ENCODE measurements at places on chromosomes 4 and X.

DNA sequence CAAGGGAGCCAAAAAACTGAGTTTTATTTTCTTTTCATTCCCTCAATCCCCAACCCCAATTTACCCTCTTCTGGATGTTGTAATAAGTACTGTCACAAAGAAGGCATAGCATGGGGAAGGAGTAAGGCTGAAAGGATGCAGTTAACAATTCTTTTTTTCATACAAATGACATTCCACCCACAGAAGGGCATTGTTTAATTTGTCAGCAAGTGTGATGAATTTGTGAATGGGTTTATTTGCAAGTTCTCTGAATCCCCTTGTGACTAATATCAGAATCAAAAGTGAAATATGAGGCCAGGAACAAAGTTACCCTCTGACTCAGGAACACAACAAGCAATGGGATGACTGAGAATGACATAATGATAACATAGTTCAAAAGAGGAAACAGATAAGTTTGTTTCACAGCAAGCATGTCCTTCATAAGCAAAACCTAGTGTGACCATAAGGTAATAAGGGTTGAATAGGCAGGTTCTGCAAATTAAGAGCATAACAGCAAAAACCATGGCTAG is 2.1 kb downstream of the GEMIN8 start:
- no peak for DNase-seq
- H3K27me3 ChIP-seq = no peaks in the 10 kb centered on the region
- peak overlapping the region; percentile 98 for H3K27ac ChIP-seq
- H3K4me1 ChIP-seq = peaks cover 19% of the 10 kb centered on the region
- no peak overlapping the region for H3K4me3 ChIP-seq

GRCh38 chr4:68021185-68021584 is 57.9 kb upstream of the TMPRSS11A start:
- no peak overlapping the region for H3K27ac ChIP-seq
- no peak overlapping the region for H3K4me3 ChIP-seq
- H3K4me1 ChIP-seq = no peaks in the 10 kb centered on the region
- H3K27me3 ChIP-seq = no peaks in the 10 kb centered on the region
- H3K36me3 ChIP-seq = no peaks in the 10 kb centered on the region

DNA sequence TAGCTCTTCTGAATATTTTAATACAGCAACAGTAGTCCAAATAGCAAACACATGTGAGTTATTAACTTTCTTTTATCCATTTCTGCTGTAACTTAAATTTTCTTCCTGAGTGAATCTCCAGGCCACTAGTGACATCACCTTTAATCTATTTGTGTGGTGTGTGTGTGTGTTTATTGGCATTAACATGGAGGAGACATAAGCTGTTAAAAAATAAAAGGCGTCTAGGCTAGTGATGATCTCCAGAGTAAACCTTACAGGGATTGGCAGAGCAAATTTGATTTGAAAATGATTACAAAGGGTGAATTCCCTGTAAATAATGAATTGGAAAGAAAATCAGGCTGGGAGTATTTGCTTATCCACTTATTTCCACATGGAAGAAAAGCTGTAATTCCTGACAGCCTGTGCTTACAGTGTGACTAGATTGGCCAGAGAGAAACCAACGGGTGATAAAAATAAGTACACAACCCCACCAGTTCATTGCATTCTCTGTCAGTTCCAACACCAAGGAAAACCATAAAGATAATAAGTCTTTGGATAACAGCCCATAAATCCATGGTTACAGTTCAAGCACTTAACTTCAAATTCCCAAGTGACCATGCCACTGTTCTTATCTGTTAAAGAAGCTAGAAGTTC is 186.1 kb downstream of the ENOX2 start:
- DNase-seq = no peak
- no peak overlapping the region for H3K27ac ChIP-seq
- H3K36me3 ChIP-seq = no peaks in the 10 kb centered on the region
- no peaks in the 10 kb centered on the region for H3K27me3 ChIP-seq
- H3K4me1 ChIP-seq = peaks cover 2% of the 10 kb centered on the region

- H3K4me3 ChIP-seq = no peak overlapping the region
- H3K36me3 ChIP-seq = peaks cover 3% of the 10 kb centered on the region
- H3K4me1 ChIP-seq = no peaks in the 10 kb centered on the region
- peaks cover 100% of the 10 kb centered on the region for H3K27me3 ChIP-seq
- H3K27ac ChIP-seq = no peak overlapping the region
Observed at GRCh38 chr4:7157666-7158065, 34.7 kb upstream of the SORCS2 start.

- no peak for DNase-seq
- no peaks in the 10 kb centered on the region for H3K4me1 ChIP-seq
- no peak overlapping the region for H3K27ac ChIP-seq
- H3K27me3 ChIP-seq = no peaks in the 10 kb centered on the region
- H3K36me3 ChIP-seq = no peaks in the 10 kb centered on the region
Observed at GRCh38 chr4:141464366-141464765, 172.0 kb upstream of the IL15 start.

GRCh38 chrX:95907081-95907480 is 777.6 kb upstream of the DIAPH2 start:
- H3K27me3 ChIP-seq = no peaks in the 10 kb centered on the region
- no peaks in the 10 kb centered on the region for H3K36me3 ChIP-seq
- DNase-seq = no peak
- H3K4me1 ChIP-seq = no peaks in the 10 kb centered on the region

- no peaks in the 10 kb centered on the region for H3K36me3 ChIP-seq
- no peak overlapping the region for H3K27ac ChIP-seq
- H3K4me1 ChIP-seq = peaks cover 12% of the 10 kb centered on the region
- H3K27me3 ChIP-seq = no peaks in the 10 kb centered on the region
Observed at GRCh38 chr4:128803783-128804182, 5.7 kb upstream of the JADE1 start.

DNA sequence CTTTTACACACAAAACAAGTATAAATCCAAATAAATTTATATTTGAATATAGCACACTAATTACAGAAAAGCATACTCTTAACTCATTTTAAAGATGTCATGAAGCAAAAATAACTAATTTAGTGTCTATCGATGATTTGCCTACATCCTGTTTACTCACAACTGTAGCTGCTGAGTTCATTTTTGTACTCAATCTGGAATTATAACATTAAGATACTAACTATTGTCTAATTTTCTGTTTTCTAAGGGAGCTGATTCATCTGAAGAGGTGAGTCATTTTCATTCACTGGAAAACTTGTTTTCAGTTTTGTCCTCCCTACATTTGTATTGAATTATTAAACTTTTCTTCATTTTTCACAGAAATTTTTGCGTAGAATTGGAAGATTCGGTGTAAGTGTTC is 3.7 kb downstream of the STATH start:
- no peaks in the 10 kb centered on the region for H3K36me3 ChIP-seq
- no peaks in the 10 kb centered on the region for H3K4me1 ChIP-seq
- no peaks in the 10 kb centered on the region for H3K27me3 ChIP-seq
- no peak overlapping the region for H3K27ac ChIP-seq

DNA sequence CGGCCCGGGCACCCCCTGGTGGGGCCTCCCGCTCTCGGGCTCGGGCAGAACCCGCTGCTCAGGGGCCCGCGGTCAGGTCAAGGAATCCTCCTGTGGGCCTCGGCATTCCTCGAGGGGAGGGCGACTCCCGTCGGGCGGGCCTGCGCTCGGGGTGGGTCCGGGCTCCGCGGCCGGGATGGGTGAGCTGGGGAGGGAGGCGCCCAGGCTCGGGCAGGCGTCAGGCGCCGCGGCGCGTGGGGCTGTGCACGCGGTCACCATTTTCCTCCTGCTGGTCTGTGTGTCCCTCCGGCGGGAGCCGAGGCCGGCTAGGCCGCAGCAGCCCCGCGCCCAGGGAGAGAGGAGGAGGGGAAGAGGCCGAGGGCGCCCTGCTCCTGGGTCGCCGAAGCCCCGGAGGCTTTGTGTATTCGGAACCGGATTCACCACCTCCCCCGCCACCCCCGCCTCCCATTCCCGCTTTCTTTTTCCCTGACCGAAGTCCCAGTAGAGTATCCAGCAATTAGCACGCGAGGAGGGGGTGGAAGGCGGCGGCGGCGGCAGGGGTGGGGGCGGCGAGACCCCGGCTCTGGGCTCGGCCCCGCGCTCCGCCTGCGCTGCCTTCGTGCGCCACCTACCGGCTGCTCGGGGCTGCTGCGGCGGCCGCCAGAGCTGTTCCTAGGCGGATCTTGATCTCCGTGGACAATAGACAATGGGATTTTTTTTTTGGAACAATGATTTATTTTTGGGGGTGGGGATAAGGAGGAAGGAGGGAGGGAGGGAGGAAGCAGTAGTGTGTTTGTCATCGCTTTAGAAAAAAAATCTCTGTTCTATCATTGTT is 99.0 kb upstream of the MAML3 start:
- no peaks in the 10 kb centered on the region for H3K4me1 ChIP-seq
- DNase-seq = peak; percentile 45
- no peak overlapping the region for H3K27ac ChIP-seq
- H3K27me3 ChIP-seq = peaks cover 57% of the 10 kb centered on the region

- H3K27ac ChIP-seq = peak overlapping the region; percentile 38
Observed at GRCh38 chrX:68503836-68504636, 5.2 kb downstream of the YIPF6 start.

DNA sequence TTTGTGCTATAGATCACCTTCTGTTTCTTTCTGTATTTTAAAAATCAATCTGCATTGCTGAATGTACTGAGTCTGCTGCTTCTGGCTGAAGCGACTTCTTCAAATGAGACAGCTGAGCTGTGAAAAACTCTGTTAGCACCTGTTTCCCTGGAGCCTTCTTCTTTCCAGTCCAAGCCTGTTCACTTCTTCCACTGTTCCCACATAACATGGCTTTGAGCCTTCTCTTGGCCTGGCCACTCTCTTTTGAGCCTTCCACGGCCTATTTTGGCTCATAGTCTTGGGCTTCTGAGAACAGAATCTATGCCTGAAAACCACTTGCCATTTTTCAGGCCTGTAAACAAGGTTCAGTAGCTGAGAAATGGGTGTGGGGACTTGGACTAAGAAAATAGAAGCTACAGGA is 132.9 kb upstream of the IGFBP7 start:
- H3K27me3 ChIP-seq = peaks cover 7% of the 10 kb centered on the region
- no peak overlapping the region for H3K27ac ChIP-seq
- no peaks in the 10 kb centered on the region for H3K4me1 ChIP-seq
- no peak for DNase-seq
- no peak overlapping the region for H3K4me3 ChIP-seq
- H3K36me3 ChIP-seq = peaks cover 3% of the 10 kb centered on the region

GRCh38 chr4:37051111-37051510 is 193.4 kb upstream of the NWD2 start:
- DNase-seq = no peak
- no peaks in the 10 kb centered on the region for H3K4me1 ChIP-seq
- H3K4me3 ChIP-seq = no peak overlapping the region
- H3K27ac ChIP-seq = no peak overlapping the region
- no peaks in the 10 kb centered on the region for H3K36me3 ChIP-seq
- H3K27me3 ChIP-seq = no peaks in the 10 kb centered on the region

DNA sequence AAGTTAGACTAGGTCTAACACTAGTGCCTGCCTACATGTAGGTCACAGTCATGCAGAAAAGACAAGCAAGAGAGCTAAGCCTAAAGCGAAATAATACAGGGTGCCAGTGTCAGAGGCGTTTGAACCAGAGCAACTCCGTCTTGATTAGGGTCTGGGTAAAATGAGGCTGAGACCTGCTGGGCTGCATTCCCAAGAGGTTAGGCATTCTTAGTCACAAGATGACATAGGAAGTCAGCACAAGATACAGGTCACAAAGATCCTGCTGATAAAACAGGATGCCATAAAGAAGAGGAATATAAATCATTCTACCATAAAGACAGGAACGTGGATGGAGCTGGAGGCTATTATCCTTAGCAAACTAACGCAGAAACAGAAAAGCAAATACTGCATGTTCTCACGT is 120.9 kb downstream of the BEND2 start:
- H3K27me3 ChIP-seq = peaks cover 21% of the 10 kb centered on the region
- no peak overlapping the region for H3K4me3 ChIP-seq
- no peaks in the 10 kb centered on the region for H3K36me3 ChIP-seq
- no peak for DNase-seq
- H3K4me1 ChIP-seq = no peaks in the 10 kb centered on the region

GRCh38 chr4:93649828-93650227 is 178.7 kb upstream of the ATOH1 start:
- no peaks in the 10 kb centered on the region for H3K27me3 ChIP-seq
- no peaks in the 10 kb centered on the region for H3K36me3 ChIP-seq
- no peak overlapping the region for H3K4me3 ChIP-seq
- H3K27ac ChIP-seq = no peak overlapping the region
- H3K4me1 ChIP-seq = no peaks in the 10 kb centered on the region
- DNase-seq = no peak

GRCh38 chr4:107780665-107781064 is 44.1 kb upstream of the SGMS2 start:
- no peak for DNase-seq
- no peak overlapping the region for H3K27ac ChIP-seq
- H3K4me1 ChIP-seq = no peaks in the 10 kb centered on the region

DNA sequence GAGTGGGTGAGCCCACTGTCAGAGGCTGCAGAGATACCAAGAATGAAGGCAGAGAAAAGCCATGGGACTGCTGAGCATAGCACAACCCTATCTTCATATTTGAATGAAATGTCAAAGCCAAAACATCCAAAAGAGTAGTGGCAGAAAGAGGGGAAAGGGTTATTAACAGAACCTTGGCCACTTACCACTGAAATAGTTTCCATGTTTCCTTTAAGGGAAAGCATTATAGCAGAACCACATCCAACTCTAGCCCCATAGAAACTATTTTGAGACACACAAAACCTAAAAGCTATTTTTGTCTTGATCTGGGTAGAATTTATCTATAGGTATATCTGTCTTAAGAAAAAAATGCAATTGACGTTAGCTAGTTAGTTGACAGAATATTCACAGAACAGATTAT is 140.1 kb downstream of the CBR4 start:
- H3K27me3 ChIP-seq = peaks cover 47% of the 10 kb centered on the region
- DNase-seq = no peak
- no peaks in the 10 kb centered on the region for H3K36me3 ChIP-seq
- no peak overlapping the region for H3K27ac ChIP-seq
- H3K4me1 ChIP-seq = no peaks in the 10 kb centered on the region

- no peak for DNase-seq
- no peaks in the 10 kb centered on the region for H3K4me1 ChIP-seq
- H3K4me3 ChIP-seq = no peak overlapping the region
- H3K27me3 ChIP-seq = no peaks in the 10 kb centered on the region
Observed at GRCh38 chr4:175916626-175917351, 104.7 kb upstream of the GPM6A start.

- H3K36me3 ChIP-seq = peaks cover 3% of the 10 kb centered on the region
- H3K27me3 ChIP-seq = peaks cover 24% of the 10 kb centered on the region
- no peak overlapping the region for H3K27ac ChIP-seq
- H3K4me3 ChIP-seq = no peak overlapping the region
- no peak for DNase-seq
Observed at GRCh38 chrX:111007238-111007637, 88.8 kb upstream of the PAK3 start.

GRCh38 chr4:91113130-91113706 is 986.0 kb downstream of the CCSER1 start:
- H3K36me3 ChIP-seq = no peaks in the 10 kb centered on the region
- H3K27me3 ChIP-seq = no peaks in the 10 kb centered on the region
- no peaks in the 10 kb centered on the region for H3K4me1 ChIP-seq

GRCh38 chr4:15912236-15912635 is 26.3 kb downstream of the FGFBP1 start:
- H3K4me1 ChIP-seq = no peaks in the 10 kb centered on the region
- H3K27me3 ChIP-seq = peaks cover 18% of the 10 kb centered on the region
- no peak for DNase-seq
- H3K36me3 ChIP-seq = no peaks in the 10 kb centered on the region
- H3K4me3 ChIP-seq = no peak overlapping the region
- H3K27ac ChIP-seq = no peak overlapping the region

GRCh38 chrX:118975831-118976598 is 1.6 kb downstream of the LONRF3 start:
- H3K27ac ChIP-seq = peak overlapping the region; percentile 97
- peaks cover 34% of the 10 kb centered on the region for H3K36me3 ChIP-seq
- H3K27me3 ChIP-seq = no peaks in the 10 kb centered on the region
- H3K4me3 ChIP-seq = peak overlapping the region; percentile 81
- peaks cover 15% of the 10 kb centered on the region for H3K4me1 ChIP-seq

GRCh38 chr4:76250962-76251361 is 559 bp upstream of the FAM47E start:
- peaks cover 81% of the 10 kb centered on the region for H3K27me3 ChIP-seq
- peak overlapping the region; percentile 15 for H3K27ac ChIP-seq
- H3K4me3 ChIP-seq = peak overlapping the region; percentile 90
- no peaks in the 10 kb centered on the region for H3K36me3 ChIP-seq

Data from effector memory CD8-positive, alpha-beta T cell (primary cell).